ENCODE measurements at places on chromosomes 5 and 9.

DNA sequence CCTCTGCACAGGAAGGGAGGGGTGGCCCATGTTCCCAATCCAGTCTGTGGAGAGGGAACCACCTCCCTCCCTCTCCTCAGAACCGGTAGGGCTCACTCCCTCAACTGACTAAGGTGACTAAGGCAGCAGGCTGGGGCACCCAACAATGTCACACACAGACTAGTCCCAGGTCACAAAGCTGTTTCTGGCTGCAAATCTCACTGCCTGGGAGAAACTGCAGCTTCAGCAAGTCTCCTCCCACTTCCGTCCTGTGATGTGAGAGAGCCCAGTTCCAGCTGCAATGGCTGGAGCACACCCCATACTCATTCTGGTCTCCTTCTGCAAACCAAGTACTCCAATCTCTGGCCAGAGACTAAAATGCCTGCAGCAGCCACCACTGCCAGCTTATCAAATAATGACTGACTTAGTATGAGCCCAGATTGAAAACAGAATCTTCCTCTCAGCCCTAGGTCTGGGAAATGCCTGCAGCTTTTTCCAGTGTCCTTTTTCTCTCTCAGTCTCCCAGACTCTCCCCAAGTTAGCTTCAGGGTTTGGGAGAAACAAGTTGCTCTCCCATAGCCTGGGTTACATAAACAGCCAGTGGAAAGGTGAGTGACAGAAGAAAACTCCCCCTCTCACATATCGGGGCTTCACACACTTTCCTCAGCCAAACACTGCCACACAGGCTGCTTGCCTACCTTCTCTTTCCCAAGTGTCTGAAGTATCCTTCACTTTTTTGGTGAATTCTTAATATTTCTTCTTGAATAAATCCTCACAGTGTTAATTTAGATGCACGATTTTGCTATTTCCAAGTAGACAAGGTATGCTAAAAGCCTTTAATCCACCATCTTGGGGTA lies 247.4 kb upstream of the RASA1 start:
- DNase-seq: no peak

DNA sequence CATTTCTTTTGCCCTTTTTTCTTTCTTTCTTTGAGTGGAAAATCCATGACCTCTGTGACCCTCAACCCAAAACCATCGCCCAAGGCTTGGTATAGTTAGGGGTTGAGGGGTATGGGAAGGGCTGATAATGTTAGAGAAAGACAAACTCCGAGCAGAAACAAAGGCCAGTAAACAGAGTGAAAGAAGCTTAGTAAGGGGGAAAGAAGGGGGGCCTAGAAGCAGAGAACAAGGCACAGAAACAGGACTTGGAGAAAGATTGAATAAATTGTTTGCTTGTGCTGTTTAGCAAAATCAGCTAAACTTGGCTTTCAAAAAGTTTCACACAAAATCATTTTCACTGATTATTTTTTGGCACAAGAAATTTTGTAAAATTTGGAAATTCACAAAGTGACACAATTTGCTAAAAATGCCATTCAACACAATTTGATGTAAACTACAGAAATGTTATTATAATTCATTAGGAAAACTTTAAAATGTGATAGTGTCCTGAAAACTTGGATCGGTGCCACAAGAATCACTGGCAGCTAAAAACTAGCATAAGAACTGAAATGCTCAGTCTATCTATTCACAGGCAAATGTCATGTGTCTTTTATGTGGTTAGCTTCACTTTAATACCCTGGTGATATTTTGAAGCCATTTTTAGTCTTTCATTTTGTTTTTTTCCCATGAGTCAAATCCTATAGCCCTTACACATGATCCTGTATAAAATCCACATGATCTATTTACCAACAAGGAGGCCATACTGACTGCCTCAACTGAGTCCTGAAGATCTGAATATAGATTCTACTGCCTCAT lies 276.4 kb downstream of the NR2F1-AS1 start:
- DNase-seq: no peak

DNA sequence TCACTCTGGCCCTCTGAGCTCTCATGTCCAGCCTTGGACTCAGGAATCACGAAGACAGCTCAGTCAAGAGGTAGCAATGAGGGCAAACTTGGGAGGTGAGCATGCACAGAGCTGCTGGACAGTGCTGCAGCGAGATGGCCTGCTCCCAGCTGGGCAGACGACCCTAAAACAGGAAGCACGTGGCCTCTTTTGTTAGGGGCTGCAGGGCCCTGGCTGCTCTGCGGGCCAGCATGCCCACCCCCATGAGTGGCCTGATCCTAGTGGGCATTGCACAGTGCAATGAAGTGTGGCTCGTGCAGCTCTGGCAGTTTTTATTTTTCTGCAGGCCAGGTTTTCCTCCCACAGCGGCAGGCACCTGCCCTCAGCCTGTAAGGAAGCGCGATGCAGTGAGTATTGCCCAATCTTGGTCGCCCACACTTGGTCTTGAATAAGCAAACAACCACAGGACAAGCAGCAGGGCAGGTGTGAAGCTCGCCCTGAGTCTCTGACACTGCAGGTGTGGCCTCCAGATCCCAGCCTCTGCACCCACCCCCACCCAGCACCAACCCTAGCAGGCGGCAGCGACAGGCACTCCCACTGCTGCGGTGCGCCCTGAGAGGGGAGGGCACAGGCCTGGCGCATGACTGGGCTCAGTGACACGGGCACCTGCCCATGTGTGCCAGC lies 60.8 kb downstream of the SEMA4D start:
- DNase-seq: no peak

GRCh38 chr9:77472646-77473045 lies 175.5 kb downstream of the GNA14 start:
- no peak for DNase-seq

GRCh38 chr9:135574331-135574730 lies 12.8 kb downstream of the PAEP start:
- no peak for DNase-seq

DNA sequence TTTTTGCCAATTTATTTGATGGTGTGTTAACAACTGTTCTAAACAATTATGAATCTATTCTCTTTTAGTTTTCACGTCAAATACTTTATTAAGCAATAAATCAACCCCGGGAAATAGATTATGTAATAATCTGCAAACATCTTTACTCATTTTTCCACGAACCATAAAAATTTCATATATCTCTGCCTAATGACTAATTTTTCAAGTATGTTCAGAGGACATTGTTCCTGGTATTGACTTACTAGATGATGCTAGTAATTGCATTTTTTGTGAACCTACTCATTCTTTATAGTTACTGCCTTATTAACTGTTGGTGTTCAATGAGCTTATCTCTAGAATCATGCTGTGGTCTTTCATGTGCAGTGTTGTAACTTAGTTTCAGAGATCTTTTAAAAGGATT lies 41.0 kb upstream of the FBN2 start:
- DNase-seq: no peak

GRCh38 chr9:134653259-134654009 lies 11.8 kb downstream of the COL5A1 start:
- no peak for DNase-seq

DNA sequence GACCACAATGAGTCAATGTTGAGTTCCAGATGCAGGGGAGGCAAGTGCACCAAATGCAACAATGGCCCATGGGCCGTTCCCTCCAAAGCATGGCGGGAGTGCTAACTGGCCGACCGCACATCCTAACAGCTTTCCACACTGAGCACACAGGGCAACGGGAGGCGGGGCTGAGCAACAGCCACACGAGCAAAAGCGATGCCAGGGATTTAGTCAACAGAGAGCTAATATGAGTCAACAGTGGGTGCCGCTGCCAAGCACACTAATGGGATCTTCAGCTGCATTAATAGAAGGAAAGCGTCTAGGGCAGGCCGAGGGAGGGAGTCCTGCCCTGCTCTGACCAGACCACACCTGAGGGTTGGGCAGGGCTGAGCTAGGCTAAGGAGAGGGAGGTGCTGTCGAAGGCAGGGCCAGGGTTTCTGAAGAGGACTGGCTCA lies 4.6 kb downstream of the EPB41L4B start:
- peak; percentile 56 for DNase-seq

DNA sequence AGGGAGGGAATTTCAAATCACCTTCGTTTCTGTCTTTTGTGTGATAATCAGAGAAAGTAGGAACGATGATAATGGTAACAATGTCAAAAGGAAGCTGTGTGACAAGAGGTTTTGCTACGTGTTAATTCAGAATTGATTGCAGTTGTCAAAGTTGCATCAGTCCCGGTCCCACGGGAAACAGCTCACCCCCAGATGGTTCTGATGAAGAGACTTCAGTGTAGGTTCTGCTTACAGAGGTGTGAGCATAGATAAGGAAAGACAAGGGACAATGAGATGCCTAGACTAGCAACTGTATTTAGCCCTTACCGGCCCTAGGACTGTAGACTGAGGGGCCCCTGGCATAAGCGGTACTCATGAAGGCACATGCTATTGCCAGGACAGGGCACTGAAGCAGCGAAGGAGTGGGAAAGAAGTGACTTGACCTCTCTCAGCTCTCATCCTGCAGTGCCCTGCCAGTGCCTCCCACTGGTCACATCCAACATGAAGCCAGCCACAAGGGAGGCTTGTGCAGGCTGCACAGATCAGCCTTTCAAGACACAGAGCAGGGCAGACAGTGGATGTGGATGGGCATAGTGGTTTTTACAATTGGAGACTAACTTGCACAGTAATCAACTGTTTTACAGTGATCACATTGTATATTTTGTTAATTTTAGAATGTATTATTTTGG lies 21.1 kb downstream of the PDE8B start:
- no peak for DNase-seq

GRCh38 chr5:97242341-97242740 lies 59.3 kb upstream of the RIOK2 start:
- DNase-seq: no peak

- DNase-seq: no peak
Measured at GRCh38 chr5:149062371-149063016, 368 bp downstream of the SH3TC2 start.

GRCh38 chr5:41547991-41548390 lies 37.6 kb upstream of the PLCXD3 start:
- DNase-seq: no peak

- no peak for DNase-seq
Measured at GRCh38 chr5:152443935-152444334, 38.9 kb upstream of the NMUR2 start.

DNA sequence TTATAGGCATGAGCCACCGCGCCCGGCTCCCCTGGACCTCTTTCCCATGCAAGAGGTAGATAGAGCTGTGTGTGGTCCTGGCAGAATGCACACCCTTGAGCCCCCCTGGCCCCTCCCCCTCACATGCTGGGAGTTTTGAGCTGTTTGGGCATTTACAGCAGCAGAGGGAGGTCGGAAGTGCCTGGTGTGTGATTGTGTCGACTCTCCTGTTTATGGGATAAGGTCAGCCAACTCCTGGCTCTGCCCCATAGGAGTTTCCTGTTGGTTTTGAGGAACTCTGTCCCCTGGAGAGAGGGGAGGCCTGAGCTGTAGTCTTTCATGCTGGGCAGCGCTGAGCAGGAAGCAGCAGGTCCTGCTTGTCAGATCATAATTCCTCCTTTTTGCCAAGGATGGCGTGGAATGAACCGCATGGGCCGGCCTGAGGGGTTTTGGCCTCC lies 6.0 kb downstream of the LRRC8A start:
- no peak for DNase-seq

GRCh38 chr9:124019771-124020519 lies 8.4 kb downstream of the LHX2 start:
- DNase-seq: no peak

GRCh38 chr9:4090491-4090890 lies 209.4 kb downstream of the GLIS3 start:
- no peak for DNase-seq

DNA sequence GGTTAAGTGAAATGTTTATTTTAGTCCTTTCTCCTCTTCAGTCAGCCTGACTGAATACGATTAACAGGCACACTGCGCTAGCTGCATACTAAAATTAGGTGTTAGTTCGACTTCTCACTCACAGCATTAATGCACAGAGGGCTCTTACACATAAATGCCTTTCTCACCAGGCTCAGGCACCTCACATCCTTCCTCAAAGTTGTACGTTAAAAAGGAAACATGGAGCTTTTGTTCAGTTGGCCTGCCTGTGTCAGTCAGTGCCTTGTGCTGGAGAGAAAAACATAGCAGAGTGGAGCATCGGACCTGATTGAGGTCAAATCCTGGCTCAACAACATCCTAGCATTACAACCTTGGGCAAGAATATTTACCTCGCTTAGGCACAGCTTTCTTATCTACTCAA lies 236.0 kb upstream of the ZNF462 start:
- no peak for DNase-seq

DNA sequence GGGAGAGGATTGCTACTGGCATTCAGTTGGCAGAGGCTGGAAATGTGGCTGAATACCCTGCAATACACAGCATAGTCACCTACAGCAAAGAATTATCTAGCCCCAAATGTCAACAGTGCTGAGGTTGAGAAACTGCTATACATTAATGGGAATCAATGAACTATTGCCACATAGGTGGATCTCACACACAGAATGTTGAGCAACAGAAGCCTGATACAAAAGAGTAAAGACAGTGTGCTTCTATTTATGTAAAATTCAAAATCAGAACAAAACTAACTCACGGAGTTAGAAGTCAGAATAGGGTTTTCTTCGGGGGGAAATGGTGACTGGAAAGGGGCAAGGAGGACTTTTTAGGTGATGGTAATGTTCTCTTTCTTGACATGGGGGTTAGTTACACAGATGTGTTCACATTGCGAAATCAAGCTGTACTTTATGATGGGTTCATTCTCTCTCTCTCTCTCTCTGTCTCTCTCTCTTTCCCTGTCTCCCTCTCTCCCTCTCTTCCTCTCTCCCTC lies 45.7 kb upstream of the PANK3 start:
- no peak for DNase-seq

- DNase-seq: no peak
Measured at GRCh38 chr5:127981498-127981897, 102.1 kb upstream of the SLC12A2 start.

GRCh38 chr5:73682176-73682575 lies 56.2 kb downstream of the ARHGEF28 start:
- DNase-seq: no peak

Measured in C1 segment of cervical spinal cord (tissue), 14 donors.